NCI-H748 treated with DMSO at 0.1 percent for 48 hours (cell line): ENCODE measurements at places on chromosomes 16 and 17.

DNA sequence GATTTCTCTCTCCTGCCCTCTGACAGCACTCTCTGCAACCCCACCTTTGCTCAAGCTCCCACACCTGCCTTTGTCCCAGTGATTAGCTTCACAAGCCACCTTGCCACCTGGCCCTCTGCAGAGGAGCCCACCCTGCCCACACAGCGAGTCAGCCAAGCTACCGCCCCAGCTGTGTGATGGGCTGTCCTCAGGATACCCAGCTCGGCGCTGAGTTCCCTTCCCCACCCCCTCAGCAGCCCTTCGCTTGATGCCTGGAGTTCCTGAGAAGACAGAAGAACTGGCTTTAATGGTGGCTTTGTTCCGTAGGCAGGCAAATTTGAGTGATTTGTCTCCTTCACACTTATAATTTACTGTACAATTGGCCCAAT is 266.4 kb downstream of the CBLN1 start:
- no peak for DNase-seq

GRCh38 chr17:4610162-4610561 is 25.8 kb downstream of the SMTNL2 start:
- no peak for DNase-seq

DNA sequence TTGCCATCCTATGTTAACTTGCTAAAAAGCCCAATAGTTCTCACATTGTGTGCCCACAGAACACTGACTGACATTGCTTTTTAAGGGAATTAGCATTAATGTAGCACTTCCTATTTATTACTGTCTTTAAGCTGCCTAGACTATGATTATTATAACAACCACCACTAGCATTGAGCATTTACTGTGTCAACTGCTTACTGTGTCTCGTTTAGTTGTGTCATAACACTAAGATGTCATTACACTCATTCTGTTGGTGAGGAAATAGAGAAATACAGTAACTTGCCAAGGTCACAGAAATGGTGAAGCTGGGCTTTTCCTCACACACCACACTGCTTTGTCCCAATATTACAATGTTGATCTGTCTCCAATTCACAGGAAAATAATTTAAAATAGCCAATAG is 30.2 kb downstream of the TRIM25 start:
- no peak for DNase-seq

DNA sequence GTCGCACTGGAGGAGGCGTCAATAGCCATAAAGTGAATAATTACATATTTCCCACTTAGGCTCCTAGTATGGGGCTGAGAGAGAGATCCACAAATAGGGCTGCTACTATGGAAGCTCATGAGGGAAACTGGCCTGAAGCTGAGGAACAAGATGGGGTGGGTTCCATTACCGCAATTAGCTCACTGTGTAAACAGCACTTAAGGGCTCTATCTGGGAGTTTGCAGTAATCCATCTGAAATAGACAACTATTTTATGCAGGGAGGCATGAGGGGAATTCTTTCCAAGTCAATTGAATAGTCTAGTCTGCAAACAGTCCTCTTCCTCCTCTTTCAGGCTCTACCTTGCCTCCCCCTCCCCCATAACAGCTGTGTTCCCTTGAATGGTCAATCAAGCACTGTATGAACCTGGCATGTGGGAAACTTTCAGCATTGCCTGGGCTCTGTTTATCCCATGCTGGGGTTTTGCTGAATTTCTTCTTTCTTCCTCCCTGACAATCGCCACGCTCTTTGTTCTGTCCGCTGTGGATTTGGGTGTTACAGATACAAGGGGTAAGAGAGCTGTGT is 56.1 kb upstream of the MAF start:
- peak; percentile 97 for DNase-seq

DNA sequence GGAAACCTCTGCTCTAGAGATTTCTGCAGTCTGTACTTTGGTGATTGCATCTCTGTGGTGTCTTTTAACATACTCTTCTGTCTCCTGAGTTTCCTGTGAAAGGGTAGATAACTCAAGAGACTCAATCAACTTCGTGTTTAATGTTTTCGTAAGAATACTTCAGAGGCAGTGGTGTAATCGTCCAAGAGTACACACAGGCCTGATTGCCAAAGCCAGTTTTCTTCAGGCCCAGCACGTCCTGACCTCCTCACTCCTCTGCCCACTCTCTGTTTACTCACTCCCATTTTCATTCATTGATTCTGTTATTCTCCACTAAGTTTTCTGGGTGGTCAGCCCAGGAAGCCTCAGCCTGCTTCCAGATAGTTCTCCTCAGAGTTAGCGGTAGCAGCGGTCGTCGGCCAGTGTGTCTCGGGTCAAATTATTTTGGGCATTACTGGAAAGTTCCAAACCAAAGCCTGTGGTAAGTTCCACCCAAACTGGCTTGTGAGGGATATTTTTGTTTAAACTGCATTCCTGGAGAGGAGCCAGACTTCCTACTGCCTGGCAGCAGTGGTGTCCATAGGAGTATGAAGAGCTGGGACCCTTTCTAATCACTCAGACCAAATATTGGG is 293.2 kb downstream of the WWOX start:
- DNase-seq, result no peak

DNA sequence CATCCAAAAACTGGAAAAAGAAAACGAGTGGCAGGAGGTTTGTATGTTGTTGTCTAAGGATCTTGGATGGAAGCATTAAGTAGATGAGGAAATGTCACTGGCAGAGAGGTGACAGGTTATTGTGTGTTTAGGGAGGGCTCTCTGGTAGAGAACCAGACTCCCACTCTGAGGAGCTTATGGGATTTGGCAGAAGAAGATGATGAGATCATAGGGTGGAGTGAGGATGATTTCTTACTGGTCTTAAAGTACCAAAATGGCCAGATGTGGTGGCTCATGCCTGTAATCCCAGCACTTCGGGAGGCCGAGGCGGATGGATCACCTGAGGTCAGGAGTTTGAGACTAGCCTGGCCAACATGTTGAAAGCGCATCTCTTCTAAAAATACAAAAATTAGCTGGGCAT is 9.0 kb downstream of the WWOX start:
- no peak for DNase-seq

- no peak for DNase-seq
Measured at GRCh38 chr17:11823862-11824261, 173.4 kb downstream of the ZNF18 start.

DNA sequence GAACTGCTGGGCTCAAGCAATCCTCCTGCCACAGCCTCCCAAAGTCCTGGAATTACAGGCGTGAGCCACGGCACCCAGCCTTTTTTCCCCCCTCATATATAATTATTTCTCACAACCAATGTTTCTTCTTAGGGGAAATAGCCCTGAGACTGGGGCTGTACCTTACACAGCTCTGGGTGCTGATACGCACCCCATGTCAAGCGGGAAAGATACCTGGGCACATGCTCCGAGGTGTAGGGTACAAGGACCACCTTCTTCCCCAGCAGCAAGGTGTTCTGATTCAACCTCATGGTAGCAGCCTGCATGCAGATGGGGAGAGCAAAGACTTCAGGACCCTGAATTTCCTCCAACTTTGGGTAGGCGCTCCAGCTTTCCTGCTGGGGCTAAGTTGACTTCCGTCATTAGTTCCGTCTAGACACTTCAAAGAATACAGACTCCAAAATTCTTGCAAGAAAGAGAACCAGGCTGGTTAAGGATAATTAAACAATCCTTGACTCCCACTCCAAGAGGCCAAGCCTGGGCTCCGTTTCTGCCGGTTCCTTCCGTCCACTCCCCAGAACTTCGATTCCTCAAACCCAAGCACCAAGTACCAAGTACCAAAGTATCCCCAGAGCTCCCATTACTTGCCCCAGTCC is 619 bp downstream of the NAT9 start:
- DNase-seq, result no peak

DNA sequence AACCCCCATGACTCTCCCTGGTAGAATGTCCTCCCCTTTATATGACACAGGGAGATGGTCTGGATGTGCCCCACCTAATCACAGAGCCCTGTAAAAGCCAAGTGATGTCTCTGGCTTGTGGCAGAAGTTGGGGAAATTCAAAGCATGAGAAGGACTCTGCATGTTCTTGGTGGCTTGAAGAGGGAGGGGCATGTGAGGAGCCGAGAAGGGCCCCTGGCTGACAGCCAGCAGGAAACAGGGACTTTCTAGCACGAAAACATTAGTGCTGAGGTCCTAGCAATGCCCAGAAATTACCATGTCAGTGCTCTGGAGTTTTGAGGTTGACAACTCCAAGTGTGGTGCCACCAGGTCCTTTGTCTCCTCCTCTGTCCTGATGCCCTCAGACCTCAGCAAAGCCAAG is 75.9 kb downstream of the USP22 start:
- DNase-seq, result no peak
